ENCODE measurements at places on chromosomes 12 and 14.

- no peak for DNase-seq
These were observed at the start of gene MYO1A for GRCh38 chr12:57049890-57050289. Gene MYO1A (minus strand): TSS chr12:57050129. CDS start chr12:57048323, 1,806 bp downstream.

- DNase-seq: no peak
These were observed 77.1 kb downstream of the PTPN21 start for GRCh38 chr14:88477513-88478250.

DNA sequence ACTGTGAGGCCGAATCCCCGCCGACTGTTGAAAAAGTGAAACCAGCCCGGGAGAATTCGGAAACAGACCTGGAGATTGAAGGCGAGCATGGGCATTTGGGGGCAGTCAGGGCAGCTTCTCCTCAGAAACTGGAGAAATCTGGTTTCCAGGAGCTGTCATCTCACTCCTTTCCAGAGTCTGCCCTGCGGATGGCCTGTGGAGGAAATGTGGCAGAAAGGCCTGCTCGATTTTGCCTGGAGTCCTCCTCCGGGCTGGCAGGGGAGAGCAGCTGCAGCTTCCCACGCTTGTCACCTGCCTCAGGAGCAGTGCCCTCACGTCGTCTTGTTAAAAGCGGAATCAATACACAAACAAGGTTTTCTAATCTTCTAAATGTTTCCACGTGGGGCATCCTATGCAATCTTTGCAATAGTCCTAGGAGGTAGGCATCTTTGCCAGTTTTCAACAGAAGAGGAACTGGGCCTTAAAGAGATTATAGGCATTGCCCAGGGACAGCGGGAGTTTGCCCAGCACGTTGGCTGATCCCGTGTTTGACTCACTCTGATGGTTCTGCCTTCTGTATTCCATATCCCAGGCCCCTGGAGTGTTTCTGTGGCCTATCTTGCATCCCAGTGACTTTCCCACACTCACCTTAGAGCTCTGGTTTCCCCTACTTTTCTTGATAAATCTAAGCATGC is 2.3 kb downstream of the LRRC74A start:
- DNase-seq: no peak

GRCh38 chr14:38877744-38878388 is 225.2 kb downstream of the SEC23A start:
- DNase-seq: no peak

DNA sequence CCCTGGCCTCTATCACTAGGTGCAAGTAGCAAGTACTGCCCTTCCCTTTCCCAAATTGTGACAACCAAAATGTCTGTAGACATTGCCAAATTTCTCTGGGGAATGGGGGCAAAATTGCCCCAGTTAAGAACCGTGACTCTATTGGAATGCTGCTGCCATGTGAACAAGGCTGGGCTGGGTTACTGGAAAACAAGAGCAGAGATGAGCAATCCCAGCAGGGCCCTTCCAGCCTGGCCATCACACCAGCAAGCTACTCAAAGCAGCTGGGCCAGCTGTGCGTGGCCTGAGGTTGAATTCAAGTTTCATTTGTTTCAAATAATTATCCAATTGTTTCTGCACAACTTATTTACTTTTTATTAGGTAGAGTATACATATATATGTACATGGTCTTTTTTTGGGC is 103.4 kb upstream of the PKP2 start:
- no peak for DNase-seq

DNA sequence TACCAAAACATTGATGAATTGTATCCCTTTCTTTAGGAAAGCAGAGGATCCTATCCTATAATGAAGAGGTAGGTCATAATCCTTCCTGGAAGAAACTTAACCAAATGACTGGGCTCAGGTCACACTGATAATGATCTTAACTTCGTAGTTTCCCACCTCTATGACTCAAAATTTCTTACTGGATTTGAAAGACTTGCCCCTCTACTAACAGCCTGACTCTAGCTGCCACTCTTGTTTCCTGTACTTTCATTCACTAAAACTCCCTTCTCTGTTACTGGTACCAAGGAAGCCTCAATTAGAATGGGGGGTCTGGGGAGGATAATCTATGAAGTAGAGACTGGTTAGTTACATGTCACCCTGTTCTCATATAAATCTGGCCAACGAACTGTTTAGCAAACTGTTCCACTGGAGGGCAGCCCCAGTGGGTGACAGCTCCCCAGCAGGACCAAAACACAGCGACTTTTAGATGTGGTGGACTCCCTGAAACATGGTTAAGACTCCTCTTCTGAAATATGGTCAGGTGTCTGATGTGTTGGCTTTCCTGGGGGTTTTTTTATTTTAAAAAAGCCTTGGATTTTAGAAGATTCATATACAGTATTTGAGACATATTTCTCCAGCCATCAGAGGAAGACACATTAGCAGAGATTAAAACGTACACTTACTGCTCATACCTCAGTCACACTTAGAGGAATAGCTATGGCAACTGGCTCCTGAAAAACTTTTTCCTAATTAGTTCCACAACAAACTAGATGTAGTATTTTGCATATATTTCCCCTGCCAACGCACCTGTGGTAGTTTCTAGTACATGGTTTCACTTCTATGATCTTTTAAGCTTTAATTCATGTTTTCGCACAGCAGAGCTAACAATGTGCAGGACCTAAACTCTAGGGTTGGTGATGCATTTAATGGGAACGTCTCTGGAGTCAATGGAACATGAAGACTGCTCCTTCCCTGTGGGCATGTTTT is 72.3 kb downstream of the ACADS start:
- no peak for DNase-seq

- DNase-seq: no peak
These were observed 58.4 kb downstream of the SLC25A21 start for GRCh38 chr14:37114002-37114401.

DNA sequence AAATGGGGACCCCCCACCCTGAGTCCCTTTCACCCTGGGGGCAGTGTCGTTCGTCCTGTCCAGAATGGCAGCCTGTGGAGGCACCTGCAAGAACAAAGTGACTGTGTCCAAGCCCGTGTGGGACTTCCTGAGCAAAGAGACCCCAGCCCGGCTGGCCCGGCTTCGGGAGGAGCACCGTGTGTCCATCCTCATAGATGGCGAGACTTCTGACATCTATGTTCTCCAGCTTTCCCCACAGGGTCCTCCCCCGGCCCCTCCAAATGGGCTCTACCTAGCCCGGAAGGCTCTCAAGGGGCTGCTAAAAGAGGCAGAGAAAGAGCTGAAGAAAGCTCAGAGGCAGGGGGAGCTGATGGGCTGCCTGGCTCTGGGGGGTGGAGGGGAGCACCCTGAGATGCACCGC is 2.2 kb downstream of the DTX3 start:
- DNase-seq: no peak

- DNase-seq: no peak
These were observed 306.8 kb upstream of the G2E3 start for GRCh38 chr14:30252151-30252550.

DNA sequence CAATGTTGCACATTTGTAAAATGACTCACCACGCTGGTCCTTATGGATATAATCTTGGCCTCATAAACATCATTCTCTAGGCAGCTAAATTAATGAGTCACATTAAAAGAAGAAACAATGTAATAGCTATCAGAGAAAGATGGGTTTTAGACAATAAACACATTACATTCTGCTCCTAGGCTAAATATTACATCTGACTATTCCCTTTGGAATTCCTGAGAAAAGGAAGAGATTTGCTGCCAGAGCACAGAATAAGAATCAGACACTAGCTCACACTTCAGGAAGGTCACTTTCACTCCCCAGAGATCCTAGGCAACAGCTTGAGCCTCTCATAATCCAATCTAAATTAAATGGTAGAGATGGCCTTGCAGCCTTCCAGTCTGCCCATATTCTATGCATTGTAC is 218.2 kb downstream of the PTPRO start:
- no peak for DNase-seq

DNA sequence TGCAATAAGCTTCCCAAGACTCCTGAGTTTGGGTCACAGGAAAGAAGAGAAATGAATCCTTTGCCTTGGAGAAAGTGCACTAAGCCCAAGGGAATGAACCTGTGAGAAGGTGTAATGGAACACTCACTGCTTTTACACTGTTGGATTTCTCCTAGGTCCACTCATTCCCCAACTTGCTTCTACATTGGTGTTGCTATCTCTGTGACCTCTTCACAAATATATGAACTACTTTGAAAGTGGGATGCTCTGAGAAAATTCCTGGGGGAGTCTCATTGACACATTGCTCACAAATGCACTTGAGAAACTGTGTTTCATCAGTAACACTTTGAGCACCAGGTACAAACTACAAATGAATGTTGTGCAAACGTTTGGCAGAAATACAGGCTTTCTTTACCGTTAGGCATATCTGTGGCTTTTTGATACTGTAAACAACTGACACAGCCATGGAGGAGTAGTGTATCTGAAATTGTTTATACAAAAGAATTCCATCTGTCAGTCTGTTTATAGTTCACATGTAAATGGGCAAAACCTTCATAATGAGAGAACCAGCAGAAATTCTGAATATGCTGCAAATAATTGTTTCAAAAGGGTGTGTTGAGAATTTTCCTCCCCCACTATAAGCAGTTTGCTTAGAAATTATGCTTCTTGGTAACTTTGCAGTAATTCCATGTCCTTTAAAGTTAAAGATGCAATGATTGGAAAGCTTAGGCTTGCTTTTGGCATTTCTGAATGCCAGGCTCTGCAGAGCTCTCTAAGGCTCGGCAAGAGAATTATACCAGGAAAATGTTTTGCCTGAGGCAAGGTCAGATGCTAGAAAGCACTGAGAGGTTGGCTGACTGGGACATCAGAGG is 348.5 kb upstream of the DDHD1 start:
- DNase-seq: no peak

- DNase-seq: no peak
These were observed 64.2 kb downstream of the LLPH start for GRCh38 chr12:66066137-66066928.

DNA sequence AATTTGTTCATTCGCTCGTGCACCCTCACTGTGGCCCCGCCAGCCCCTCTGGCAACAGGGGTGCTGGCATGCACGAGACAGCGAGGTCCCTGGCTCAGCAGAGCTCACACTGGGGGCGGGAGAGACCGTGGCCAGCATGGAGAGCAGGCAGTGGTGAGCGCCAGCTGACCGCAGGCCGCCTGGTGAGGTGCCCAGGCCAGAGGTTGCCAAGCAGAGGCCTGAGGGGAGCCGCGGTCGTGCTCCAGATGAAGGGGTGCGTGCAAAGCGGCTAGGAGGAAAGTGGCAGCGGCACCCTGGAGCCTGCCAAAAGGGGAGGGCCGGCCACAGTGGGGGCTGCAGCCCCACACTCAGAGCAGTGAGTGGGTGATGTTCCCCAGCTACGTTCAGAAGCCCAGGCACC is 56.1 kb downstream of the CDC42BPB start:
- DNase-seq: no peak

DNA sequence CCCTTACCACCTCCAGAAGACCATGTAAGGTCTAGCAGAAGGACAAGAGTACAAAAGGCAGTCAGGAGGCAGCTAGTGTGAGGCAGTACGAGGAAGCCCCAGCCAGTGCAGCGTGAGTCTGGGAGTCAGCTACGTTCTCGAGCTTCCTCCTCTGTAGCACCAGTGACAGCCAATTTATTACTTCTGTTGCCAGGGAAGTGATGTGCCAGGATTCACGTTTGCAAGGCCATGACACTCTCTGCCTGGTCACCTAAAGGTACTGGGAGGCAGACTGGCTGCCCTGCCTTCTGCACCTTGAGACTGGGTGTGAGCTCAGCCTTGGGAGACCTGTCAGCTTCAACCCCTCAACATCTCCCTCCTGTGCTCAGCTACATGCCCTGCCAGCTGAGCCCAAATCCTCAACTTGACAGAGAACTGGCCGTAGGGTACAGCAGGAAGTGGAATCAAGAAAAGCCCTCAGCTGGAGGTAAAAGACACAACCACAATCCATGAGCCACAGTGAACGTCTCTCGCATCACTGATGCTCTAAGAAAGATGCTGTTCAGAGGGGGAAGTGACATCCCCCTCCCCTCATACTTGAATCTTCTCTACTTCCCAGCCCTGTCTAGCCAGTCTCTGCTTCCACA is 182.5 kb upstream of the RGS6 start:
- no peak for DNase-seq

- no peak for DNase-seq
These were observed 170.6 kb downstream of the BMP4 start for GRCh38 chr14:53786045-53786444.

- no peak for DNase-seq
These were observed 49.8 kb upstream of the USP15 start for GRCh38 chr12:62210422-62210821.

GRCh38 chr14:40679256-40679655 is 927.4 kb upstream of the LRFN5 start:
- DNase-seq: no peak

DNA sequence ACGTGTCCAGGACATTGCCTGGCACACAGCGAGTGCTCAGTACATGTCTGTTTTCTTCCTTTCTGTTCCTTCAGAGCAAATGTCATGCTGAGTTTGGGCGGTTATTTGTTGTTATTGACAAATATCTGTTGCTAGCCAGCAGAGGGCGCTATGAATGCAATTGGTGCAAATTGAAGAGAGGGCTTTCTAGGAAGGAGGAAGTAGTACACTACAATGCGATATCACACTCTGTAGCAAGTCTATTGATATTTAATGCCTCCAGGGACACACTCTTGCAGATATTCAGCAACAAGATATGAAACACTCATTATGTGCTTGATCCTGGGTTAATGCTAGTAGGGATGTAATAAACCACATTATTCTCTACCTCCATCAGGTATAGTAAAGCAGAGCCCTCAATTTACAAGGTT is 267.3 kb upstream of the SRRM4 start:
- no peak for DNase-seq

GRCh38 chr12:2376908-2377657 is 324.3 kb downstream of the CACNA1C start:
- DNase-seq: no peak

- no peak for DNase-seq
These were observed 424.4 kb upstream of the LMO3 start for GRCh38 chr12:17030338-17030737.

GRCh38 chr12:26269562-26270284 is 74.3 kb downstream of the SSPN start:
- no peak for DNase-seq

DNA sequence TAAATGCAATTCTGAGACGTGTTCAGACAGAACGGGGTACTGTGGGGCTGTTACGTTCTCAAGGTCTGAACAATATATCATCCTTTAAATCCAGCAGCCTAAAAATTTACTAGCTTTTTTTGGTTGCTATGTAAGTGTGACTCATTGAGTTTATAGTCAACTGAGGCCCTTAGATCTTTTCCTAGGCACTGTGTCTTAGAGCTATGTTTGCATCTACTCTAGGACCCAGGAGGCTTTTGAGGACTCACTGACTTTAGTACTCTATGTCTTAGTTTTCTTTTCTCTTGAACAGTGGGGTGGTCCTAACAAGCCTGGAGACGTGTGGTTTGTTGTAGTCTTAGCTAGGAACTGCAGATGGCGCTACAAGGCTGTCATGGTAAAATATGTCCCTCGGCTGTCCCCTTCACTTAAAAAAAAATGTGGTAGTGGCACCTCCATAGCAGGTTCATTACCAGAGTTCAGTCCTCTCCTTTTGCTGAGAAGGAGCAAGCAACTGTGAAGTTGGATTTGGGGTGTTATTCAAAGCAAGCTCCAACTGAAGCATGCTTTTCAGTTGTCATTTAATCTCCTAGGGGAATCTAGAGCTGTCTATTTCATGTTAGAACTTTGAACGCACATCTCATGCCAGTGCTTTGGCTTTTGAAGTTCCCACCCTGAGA is 8.7 kb upstream of the SPATS2 start:
- DNase-seq: peak; percentile 53

- DNase-seq: no peak
These were observed 20.2 kb upstream of the P2RX4 start for GRCh38 chr12:121189619-121190155.

- DNase-seq: no peak
These were observed 37.7 kb upstream of the RTRAF start for GRCh38 chr14:51951656-51952055.
